Stimulated activated naive B cell treated with anti-CD40 and anti-IgM and Interleukin-4, amounts not matched to agents 10 μg/mL and 1 μg/mL and 100 μg/mL, for 72 hours (primary cell): ENCODE measurements at places on chromosomes 2 and 18.

GRCh38 chr2:142426064-142426463 lies 295.2 kb upstream of the LRP1B start:
- no peak for DNase-seq

DNA sequence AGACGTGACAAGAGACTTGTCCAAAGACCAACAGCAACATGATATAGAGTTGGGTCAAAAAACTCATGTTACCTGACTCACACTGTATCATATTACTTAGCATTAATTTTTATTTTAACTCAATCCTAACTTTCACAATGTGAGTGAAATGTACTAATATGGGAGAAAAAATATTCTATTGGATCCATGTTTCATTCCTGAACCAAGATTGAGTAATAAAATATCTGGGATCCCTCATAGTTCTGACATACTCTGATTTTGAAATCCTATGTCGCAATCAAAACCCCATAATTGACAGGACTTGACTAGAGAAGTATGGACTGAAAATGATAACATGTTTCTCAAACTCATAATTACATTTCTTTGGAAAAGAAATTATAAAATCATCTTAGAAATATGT lies 190.4 kb downstream of the RIT2 start:
- no peak for DNase-seq

DNA sequence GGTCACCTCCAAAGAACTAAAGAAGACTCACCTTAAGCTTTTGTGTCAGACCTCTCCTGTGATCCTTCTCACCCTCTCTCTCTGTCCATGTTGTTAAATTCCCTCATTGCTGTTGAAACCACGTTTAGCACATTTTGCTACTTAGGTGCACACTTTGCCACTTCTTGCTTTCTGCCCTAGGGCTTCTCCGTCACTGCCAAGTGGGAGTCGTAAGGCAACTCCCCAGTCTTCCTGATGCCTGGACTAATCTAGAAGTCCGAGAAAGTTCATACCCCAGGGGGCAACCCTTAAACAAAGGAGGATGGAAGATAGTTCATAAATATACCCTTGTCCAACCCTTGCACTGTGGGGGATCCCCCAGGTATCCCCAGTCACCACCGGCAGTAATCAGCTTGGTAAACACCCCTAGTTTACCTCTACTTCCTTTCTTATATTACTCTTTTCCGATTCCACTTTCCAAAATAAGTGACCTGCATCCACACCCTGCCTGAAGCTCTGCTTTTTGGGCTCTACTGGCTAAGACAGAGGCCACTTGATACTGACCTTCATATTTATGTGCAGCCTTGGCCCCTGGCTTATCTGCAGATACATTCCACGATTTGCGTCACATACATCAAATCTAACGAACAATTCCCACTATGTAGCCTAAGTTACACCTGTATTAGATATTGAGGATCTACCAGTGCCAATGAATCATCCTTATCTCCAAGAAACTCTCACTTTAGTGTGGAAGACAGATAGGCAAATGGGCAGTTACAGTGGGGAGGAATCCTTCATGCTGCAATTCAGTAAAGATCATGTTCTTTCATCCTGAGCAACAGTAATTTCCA lies 776.2 kb downstream of the RNF144A start:
- DNase-seq: no peak

- DNase-seq: no peak
Measured at GRCh38 chr2:189366349-189366748, 74.9 kb upstream of the WDR75 start.

- DNase-seq: no peak
Measured at GRCh38 chr2:201130524-201131186, 14.7 kb downstream of the CFLAR start.

- no peak for DNase-seq
Measured at GRCh38 chr18:31736630-31737029, 24.1 kb downstream of the SLC25A52 start.

GRCh38 chr2:156474401-156474800 lies 38.2 kb downstream of the GPD2 start:
- no peak for DNase-seq

- DNase-seq: no peak
Measured at GRCh38 chr2:119402645-119403560, 28.8 kb upstream of the TMEM37 start.

- no peak for DNase-seq
Measured at GRCh38 chr2:218395456-218395825, 4.2 kb upstream of the CTDSP1 start.
